ENCODE measurements at places on chromosomes 5 and 9. TPM values are rescaled to one million over a fixed set of nuclear protein-coding genes. Genes with fewer than 3 reads are reported as not detected.
A peak's percentile ranks its signal among the peaks of the same experiment; 100 is the strongest.

The IFNK gene
- total RNA-seq: not detected

The F2RL1 gene
- 23.5 TPM for total RNA-seq

The TMEM174 gene
- not detected for total RNA-seq

The PRR16 gene
- 0.73 TPM for total RNA-seq

The BASP1 gene
- total RNA-seq: 95.2 TPM

The FTMT gene
- total RNA-seq: not detected

GRCh38 chr5:79636981-79637733 is 24.9 kb downstream of the TENT2 start:
- no peaks in the 10 kb centered on the region for H3K27me3 ChIP-seq
- no peaks in the 10 kb centered on the region for H3K4me1 ChIP-seq
- no peaks in the 10 kb centered on the region for H3K36me3 ChIP-seq
- no peak overlapping the region for H3K4me3 ChIP-seq

GRCh38 chr9:36398745-36399144 is 1.3 kb downstream of the RNF38 start:
- H3K27ac ChIP-seq: no peak overlapping the region
- H3K4me3 ChIP-seq: no peak overlapping the region
- no peaks in the 10 kb centered on the region for H3K4me1 ChIP-seq

- peak; percentile 56 for DNase-seq
- H3K4me3 ChIP-seq: peak overlapping the region; percentile 79
- H3K36me3 ChIP-seq: no peaks in the 10 kb centered on the region
- no peak overlapping the region for H3K27ac ChIP-seq
- peaks cover 6% of the 10 kb centered on the region for H3K4me1 ChIP-seq
These were observed 423 bp downstream of the IPPK start for GRCh38 chr9:92669527-92669889.

DNA sequence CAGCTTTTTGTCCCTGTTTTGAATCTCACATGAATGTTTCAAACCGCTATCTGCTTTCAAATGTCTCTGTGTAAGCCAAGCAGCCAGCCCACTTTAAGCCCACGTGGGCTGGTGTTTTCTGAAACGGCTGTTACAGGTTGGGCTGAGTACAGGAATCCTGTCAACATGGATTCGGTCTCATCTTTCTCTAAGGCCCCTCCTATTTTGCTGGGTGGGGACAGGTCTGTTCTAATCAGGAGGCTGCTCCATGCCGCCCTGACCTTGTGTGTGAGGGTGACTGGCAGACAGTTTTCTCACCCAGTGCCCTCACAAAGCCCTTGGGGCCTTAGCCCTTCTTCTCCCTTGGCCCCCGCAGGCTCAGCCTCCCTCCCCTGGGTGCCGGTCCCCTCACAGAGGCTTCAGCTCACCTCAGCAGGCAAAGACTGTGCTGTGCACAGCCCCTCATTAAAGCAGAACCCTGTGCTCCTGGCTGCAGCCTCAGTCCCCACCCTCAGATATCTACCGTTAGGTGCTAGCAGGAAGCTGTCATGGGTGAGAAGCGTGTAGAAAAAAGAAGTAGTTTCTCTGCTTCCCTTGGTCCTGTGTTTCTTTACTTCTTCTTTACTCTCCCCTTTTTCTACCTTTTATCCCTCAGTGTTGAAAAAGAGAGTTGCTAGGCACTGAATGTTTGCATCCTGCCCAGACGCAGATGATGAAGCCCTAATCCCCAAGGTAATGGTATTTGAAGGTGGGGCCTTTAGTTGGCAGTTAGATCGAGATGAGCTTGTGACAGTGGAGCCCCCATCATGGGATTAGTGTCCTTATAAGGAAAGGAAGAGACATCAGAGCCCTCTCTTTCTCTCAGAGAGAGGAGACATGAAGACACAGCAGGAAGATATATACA is 205.7 kb downstream of the ADAMTS12 start:
- DNase-seq: no peak
- no peaks in the 10 kb centered on the region for H3K27me3 ChIP-seq
- no peaks in the 10 kb centered on the region for H3K36me3 ChIP-seq
- no peak overlapping the region for H3K27ac ChIP-seq

GRCh38 chr5:169020102-169020501 is 280.8 kb downstream of the SLIT3 start:
- no peaks in the 10 kb centered on the region for H3K36me3 ChIP-seq
- no peaks in the 10 kb centered on the region for H3K27me3 ChIP-seq
- no peaks in the 10 kb centered on the region for H3K4me1 ChIP-seq
- H3K27ac ChIP-seq: no peak overlapping the region

GRCh38 chr5:5422819-5423515 is 490 bp downstream of the ICE1 start:
- peaks cover 15% of the 10 kb centered on the region for H3K4me1 ChIP-seq
- no peaks in the 10 kb centered on the region for H3K27me3 ChIP-seq
- H3K27ac ChIP-seq: peak overlapping the region; percentile 52
- no peak for DNase-seq
- H3K36me3 ChIP-seq: no peaks in the 10 kb centered on the region

DNA sequence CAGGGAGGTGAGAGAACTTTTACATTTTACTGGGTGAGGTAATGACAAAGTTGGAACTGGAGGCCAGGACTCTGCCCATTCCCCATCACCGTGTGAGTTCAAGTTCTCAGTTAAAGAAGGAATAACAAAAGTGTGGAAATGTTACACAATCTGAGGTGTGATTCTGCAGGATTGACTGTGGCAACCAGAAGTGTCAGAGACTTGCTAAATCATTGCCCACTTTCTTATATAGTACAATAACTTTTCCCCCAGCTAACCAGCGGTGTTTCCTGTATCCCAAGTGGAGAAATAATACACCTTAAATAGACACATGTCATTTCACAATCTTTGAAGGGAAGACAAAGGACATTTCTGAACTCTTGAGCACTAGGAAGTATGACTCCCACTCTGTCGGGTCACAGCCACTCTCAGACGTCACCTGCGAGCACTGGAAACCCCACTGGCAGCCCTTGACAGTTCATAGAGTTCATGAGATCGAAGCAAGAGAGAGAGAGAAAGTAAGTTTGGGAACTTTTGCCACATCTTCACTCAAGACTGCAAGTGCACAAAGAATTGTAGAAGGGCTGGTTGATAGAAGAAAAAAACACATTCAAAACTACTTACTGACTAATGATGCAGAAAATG is 28.4 kb downstream of the PAX5 start:
- no peak overlapping the region for H3K27ac ChIP-seq
- H3K4me1 ChIP-seq: no peaks in the 10 kb centered on the region
- no peaks in the 10 kb centered on the region for H3K36me3 ChIP-seq
- H3K27me3 ChIP-seq: peaks cover 48% of the 10 kb centered on the region
- no peak for DNase-seq
- H3K4me3 ChIP-seq: no peak overlapping the region

- H3K27ac ChIP-seq: no peak overlapping the region
- no peaks in the 10 kb centered on the region for H3K4me1 ChIP-seq
- DNase-seq: no peak
These were observed 48.1 kb downstream of the PRELID2 start for GRCh38 chr5:145787001-145787400.
